ENCODE measurements at places on chromosomes 3 and 15.

- DNase-seq = no peak
These were observed 66.9 kb upstream of the NTRK3 start for GRCh38 chr15:88323468-88323867.

GRCh38 chr3:36434687-36435426, 54.6 kb downstream of the STAC start:
- DNase-seq = no peak

DNA sequence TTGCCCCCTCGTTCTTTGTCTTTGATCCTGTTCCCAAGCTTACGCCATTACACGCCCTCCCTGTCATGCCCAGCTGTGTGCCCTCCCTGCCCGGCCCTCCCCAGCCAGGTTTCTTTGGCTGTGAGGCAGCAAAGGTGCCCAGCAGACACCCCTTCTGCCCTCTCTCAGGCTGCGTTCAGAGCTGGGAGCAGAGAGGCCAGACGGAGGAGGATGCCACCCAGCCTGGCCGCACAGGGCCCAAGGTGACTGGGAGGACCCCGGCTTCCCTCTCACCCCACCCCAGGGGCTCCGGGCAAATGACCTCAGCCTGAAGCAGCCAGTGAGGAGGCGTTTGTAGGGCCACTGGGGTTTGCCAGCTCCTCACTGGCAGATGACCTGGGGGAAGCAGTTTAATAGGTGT, 30.8 kb upstream of the LACTB start:
- DNase-seq = no peak

DNA sequence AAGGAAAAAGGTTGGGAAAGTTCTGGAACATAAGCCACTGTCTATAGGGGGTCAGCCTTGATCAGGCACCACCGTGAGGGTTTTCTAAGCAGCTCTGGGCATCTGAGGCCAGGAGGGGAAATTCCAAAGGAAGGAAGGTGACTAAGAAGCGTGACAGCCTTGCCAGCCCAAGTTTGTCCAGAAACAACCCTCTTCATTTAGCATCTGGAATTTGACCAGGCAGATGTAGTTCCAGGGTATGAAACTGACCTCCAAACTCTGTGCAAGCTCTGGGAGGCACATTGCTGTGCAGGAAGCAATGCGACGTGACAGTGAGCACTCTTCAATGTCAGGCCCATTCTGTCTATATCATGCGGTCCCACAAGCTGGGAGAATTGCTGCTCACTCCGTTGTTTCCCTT, 85.4 kb upstream of the TPM1 start:
- DNase-seq = no peak

DNA sequence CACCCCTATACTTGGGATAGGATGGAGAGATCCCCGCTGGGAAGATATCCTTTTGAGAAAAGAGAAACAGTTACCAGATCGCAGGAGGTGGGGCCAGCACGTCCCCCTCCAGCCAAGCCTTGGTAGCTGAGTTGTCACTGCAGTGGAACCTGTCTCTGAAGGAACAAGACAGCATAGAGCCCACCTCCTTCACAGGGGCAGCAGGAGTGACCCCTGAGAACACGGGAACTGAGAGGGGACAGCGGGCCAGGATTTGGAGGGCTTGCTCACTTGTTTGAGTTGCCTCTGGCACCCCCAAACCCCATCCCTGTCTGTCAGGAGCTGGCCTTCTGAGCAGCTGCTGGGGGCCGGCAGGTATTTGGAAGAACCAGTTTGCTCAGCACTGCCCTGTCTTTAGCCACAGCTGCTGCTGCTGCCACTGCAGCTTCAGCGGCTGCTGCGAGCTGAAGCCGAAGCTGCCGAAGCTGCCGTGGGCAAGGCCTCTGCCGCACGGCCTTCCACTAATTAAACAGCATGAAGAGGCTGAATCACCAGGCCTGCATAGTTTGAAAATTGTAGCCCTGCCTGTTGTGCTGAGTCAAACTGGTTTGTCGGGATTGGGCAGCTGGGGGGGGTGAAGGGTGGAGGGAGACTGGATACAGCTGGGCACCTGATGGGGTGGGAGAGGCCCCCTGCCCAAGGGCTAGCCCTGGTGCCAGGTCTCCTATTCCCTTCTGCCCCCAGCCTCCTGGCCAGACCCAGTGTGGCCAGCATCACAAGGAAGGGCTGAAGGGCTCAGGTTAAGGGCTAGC, 4.0 kb downstream of the EPHB3 start:
- peak; percentile 39 for DNase-seq

- DNase-seq = no peak
These were observed 109.0 kb upstream of the PDZRN3 start for GRCh38 chr3:73733746-73734145.

DNA sequence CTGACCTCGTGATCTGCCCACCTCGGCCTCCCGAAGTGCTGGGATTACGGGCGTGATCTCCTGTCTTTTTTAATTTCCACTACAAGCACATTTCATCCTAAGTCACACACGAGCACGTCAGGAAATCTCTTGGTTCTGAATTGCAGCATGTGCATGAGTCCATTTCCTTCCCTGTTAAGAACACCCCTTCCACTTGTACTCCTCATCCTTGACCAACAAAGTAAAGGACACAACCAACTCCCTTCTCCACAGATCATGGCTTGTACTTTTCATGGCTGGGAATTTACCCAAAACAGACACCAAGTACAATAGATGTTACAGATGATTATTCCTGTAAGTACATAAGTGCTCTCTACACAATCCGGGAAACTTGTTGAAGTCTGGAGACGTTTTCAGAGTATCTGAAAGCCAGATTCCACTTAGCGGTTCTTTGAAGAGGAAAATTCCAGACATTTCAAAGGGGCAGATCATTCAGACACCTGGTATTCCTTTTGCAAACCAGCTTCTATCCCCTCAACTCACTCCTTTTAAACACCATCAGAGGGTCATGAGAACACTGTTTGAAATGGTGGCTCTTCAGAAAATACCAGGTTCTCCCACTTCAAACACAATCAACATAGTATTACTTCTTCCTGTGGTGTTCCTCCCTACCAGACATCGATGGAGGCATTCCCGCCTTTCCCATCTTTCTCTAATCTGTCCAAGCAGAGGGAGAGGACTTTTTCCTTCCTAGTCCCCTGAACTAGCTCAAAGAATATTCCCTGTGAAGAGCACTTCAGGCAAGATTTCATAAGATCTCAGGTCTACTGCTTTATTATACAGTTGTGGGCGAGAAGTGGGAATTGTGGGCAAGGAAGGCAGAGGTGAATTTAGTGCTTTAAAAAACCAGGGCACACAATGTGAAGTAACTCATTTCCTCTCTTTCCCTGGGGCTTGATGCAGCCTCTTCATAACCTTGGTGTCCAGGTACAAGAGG, 80.1 kb upstream of the TSC22D2 start:
- DNase-seq = no peak

- DNase-seq = no peak
These were observed 50.9 kb downstream of the C3orf85 start for GRCh38 chr3:109187390-109187789.

GRCh38 chr3:107769882-107770281, 247.1 kb downstream of the BBX start:
- DNase-seq = no peak

DNA sequence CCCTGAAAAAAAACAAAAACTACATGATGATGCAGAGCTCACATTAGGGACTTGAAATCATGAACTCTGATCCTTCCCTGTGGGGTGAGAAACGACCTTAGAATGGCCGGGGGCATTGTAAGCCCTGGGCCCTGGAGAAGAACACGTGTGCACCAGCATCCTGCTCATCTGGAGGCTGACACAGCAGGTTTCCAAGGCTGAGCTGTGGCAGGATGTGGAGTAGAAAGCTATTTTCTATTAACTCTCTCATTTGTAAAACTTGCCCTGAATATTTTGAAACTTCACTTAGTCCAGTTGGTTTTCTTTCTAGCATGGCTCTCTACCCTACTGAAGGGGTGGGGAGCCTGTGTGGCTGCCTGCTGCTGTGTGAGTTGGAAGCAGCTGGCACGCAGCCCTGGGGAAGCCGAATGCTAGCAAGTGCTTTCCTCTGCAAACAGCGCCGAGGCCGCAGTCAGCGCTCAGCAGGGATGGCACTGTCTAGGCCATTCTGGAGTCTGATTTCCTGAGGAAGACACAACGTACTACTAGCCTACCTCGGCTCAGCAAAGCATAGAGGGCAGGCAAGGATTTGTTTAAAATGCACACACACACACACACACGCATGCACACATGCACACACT, 58.0 kb downstream of the GABRG3 start:
- DNase-seq = no peak

DNA sequence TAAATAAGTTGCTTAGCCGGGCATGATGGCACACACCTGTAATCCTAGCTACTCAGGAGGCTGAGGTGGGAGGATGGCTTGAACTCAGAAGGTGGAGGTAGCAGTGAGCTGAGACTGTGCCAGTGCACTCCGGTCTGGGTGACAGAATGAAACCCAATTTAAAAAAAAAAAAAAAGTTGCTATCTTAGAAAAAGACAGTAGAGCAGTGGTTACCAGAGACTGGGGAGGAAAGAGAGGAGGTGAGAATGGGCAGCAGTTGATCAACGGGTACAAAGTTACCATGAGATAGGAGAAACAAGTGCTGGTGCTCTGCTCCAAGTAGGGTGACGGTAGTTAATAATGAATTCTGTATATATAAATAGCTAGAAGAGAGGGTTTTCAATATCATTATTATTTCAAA, 821 bp upstream of the CCR2 start:
- no peak for DNase-seq

DNA sequence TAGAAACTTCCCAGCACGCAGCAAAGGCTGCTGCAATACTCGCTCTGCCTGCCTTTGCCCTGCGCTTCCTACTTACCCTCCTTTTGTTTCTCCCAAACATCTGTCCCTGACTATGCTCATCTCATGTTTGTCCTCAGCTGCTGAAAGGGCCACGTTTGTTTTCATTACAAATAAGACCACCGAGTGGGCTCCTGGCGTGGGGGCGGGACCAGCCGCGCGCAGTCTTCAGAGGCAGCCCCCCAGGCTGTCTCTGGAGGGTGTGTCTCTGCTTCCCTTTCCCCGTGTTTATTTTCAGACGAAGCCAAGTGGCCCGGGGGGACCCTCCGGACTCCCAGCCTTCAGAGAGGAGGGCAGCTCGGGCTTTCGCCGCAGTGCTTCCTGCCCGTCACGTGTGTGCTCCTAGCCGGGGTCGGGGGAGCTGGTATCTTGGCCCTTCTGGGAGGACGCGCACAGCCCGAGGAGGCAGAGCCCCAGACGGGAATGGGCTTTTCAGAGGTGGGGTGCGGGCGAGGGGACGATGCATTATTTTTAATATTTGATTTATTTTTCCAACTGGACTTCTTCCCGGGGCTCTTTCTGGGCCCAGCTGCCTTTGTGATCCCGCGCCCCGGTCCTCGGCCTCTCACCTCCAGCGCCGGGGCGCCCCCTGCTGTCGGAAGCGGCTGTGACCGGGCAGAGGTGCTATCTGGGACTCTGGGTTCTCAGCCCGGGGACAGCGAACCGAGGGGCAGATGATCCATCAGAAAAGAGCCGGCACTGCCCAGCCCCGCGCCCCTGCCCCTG, 70.0 kb upstream of the CGNL1 start:
- DNase-seq = peak; percentile 48

- no peak for DNase-seq
These were observed 99.2 kb downstream of the PLXNA1 start for GRCh38 chr3:127082066-127082465.

- no peak for DNase-seq
These were observed 241.8 kb upstream of the MCTP2 start for GRCh38 chr15:93989440-93989998.

- no peak for DNase-seq
These were observed 61.1 kb downstream of the TIPARP start for GRCh38 chr3:156735471-156735870.

GRCh38 chr3:78765671-78766485, 1001.9 kb downstream of the ROBO1 start:
- DNase-seq = no peak

DNA sequence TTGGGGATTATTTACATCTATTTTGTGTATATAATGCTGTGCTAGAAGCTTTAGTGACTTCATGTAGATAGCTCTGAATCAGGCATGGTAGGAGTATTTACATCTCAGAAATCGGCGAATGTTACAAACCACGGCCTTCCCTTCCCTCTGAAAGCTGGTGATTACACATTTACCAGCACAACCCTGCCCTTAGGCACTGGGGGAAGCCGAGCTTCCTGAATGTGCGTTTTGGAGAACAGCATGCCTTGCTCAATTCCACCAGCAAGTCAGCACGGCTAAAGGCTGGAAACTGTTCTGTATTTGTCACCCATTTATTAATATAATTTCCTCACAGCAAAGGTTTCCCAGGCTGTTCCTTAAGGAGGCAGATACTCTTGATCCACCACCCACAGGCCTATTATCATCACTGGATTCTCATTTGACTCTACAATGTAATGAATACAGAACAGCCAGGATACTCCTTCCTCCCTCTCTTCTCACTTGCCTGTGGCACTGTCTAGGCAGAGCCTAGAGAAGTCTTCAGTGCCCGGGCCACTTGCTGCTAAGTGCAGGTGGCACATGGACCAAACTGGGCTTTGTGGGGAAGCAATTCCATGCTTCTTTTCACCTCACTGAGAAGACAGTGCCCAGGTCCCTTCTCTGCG, 55.2 kb upstream of the CACNA2D3 start:
- DNase-seq = no peak

- peak; percentile 78 for DNase-seq
These were observed 68.0 kb downstream of the ATP2B2 start for GRCh38 chr3:10437272-10437994.

DNA sequence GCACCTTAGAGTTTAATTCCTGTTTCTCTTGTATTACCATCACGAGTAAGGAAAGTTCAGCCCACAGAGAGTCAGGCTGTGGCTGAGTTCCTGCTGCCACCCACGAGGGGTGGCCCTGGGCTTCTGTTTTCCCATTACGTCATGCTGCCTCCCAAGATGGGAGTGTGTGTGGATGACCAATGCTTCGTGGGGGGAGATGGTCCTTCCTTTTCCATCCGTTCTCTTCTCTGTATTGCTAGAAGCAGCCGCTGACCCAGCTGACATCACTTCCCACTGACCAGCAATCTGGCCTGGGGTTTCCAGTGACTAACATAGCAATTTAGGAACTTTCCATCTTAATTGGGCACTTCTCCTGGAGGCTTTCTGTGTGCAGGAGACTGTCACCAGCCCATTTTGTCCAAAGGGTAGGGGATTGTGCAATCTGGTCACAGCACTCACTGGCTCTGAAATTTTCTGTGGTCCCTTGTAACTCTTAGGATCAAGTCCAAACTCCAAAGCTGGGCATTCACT, 9.3 kb downstream of the IRAK2 start:
- peak; percentile 98 for DNase-seq

DNA sequence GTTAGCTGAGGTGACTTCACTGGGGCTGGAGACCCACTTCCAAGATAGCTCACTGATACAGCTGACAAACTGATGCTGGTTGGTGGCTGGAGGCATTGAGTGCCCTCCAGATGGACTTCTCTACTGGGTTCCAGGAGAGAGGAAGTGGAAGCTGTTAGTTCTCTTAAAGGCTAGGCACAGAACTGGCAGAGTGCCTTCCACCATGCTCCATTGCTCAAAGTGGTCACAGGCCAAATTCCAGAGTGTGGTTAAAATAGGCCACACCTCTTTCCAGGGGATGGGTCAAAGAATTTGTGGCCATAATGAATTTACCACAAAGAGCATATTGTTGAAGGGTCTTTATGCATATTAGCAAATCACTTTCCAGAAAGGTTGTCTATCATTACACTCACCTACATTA, 74.2 kb downstream of the NMD3 start:
- no peak for DNase-seq

- DNase-seq = no peak
These were observed 104.2 kb downstream of the CNTN6 start for GRCh38 chr3:1197051-1197450.

- no peak for DNase-seq
These were observed 80.9 kb downstream of the TNIK start for GRCh38 chr3:171379281-171379680.

GRCh38 chr3:48634661-48635221, 520 bp downstream of the SLC26A6 start:
- peak; percentile 29 for DNase-seq

All from brain microvascular endothelial cell (primary cell).